ENCODE measurements at places on chromosomes 16 and 17.
A peak's percentile ranks its signal among the peaks of the same experiment; 100 is the strongest.

DNA sequence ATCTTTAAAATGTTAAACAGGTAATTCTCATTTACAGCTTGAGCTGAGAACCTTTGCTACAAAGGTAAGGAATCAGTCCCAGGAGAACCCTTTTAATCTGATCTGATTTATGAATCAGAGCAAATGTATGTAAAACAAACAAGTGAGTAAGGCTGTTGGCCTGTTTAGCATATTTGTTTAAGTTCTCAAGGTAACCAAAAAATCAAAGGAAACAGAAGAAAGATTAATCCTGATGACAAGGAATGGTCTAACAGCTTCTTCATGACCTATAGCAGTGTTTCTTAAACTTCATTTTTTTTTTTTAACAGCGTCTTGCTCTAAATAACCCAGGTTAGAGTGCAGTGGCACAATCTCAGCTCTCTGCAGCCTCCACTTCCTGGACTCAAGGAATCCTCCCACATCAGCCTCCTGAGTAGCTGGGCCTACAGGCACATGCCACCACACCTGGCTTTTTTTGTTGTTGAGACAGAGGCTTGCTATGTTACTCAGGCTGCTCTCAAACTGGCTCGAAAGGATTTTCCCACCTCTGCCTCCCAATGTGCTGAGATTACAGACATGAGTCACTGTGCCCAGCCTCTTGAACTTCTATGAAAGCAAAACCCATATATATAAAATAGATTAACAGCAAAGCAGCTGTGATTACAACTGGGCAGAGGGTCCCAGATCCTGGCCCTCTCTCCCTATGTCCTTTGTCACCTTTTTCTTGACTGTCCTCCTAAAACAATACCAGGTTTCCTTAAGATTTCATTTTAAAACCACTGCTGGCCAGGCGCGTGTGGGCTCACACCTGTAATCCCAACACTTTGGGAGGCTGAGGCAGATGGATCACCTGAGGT lies 5.1 kb upstream of the JPT1 start:
- no peak for DNase-seq

- DNase-seq: no peak
Observed at GRCh38 chr17:17526369-17526768, 30.2 kb upstream of the RASD1 start.

DNA sequence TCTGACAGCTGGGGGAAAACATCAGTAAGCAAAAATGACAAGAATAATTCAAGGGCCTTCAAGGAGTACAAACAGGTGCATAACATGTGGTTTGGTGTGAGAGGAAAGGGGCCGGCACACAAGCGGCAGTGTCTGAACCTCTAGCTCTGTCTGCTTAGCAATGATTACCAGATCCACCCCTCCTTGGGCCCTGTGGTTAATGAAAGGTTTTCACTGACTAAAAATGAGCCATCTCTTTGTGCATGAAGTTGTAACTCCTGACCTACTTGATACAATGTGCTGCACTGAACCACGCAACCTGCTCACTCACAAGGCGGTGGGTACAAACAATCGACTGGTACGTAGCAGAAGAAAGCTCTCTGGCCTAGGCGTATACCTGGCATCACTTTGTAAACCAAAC lies 15.1 kb downstream of the FAM117A start:
- peak; percentile 18 for DNase-seq

DNA sequence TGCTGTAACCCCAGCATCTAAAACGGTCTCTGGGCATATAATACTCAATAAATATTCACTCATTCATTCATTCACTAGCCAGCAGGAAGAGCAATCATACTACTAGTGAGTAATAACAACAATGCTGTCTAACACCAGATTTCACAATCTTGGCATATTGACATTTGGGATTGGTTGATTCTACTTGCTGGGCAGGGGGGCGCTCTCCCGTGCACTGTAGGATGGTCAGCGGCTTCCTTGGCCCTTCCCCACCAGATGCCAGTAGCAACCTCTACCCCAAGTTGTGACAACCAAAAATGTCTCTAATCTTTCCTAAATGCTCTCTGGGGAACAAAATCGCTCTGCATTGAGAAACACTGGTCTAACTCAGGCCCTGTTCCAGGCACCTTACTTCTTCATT lies 20.7 kb downstream of the WFDC1 start:
- DNase-seq: no peak

- DNase-seq: no peak
Observed at GRCh38 chr17:80501741-80502577, 25.6 kb upstream of the NPTX1 start.

GRCh38 chr16:51573191-51573590 lies 422.1 kb upstream of the SALL1 start:
- DNase-seq: no peak

DNA sequence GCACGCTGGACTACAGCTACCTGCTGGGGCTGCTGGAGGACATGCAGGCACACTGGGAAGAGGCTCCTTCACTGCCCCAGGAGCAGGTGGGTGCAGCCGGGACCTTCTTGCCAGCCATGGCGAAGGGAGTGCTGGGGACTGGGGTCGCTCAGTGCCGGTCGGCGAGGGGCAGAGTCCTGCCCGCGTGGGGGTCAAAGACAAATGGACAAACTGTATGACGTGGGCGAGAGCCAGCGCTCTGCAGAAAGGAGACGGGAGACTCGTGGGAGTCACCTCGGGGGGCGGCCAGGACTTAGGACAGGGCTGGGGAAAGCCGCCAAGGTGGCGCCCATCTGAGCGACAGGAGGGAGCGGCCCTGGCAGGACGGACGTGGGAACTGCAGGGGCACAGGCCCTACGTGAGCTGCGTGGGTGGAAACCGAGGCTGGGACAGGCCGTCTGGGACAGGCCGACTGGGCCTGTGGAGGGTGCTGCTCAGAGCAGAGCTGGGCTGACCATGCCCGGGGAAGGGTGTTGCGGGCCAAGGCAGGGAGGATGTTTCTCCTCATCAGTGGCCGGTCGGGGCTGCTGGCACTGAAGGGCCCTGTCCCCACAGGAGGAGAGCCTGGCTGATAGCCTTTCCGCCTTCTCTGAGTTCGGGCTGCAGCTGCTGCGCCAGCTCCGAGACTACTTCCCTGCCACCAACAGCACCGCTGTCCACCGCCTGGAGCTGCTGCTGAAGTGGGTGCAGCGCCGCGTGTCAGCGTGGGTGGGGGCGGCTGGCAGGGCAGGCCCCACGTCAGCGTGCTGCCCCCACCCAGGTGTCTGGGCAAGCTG lies 8.0 kb downstream of the TSR3 start:
- DNase-seq: no peak

DNA sequence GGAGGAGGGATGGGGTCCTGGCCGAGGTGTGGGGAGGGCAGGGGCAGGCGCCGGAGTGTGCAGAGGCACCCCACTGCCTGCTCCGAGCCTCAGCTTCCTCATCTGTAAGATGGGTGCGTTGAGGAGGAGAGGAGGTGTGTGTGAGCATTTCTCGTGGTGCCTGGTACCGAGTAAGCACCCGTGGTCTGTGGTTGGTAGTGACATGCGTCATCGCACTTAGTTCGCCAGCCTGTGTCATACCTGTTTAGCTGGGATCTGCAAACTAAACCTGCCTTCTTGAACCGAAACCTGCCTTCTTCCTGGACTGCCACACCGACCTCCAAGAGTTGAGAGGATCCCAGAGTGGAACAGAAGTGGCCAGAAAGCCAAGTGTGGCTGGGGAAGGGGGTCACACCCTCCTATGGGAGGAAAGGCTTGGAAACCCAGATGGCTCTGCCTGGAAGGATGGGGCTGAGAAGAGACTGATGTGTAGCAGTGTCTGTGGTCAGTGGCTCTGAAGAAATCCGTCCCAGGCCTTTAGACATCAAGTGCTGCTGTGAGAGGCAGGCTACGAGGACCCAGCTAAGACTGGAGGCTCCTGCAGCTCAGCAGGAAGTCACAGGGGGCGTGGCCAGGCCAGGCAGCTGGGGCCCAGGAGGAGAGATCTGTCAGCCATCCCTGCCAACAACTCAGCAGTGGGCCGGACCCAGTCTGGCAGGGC lies 162.6 kb upstream of the PLCG2 start:
- peak; percentile 47 for DNase-seq

DNA sequence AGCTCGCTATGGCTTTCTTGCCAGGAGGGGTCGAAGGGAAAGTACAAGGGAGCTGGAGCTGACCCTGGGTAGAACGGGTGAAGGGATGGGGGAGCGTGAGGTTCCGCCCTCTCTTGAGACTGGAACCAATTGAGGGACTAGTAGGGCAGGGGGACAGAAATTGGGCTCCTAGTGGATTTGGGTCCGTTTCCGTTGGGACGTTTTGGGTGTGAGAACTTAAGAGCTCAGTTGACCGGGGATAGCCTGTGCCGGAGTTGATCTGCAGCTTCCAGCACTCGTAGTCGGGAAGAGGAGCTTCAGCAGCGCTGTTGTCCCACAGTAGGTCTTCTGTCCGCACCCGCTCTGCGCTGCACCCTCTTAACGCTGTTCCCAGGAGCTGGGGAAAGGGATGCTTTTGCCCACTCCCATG lies 481 bp downstream of the CNTROB start:
- DNase-seq: no peak

DNA sequence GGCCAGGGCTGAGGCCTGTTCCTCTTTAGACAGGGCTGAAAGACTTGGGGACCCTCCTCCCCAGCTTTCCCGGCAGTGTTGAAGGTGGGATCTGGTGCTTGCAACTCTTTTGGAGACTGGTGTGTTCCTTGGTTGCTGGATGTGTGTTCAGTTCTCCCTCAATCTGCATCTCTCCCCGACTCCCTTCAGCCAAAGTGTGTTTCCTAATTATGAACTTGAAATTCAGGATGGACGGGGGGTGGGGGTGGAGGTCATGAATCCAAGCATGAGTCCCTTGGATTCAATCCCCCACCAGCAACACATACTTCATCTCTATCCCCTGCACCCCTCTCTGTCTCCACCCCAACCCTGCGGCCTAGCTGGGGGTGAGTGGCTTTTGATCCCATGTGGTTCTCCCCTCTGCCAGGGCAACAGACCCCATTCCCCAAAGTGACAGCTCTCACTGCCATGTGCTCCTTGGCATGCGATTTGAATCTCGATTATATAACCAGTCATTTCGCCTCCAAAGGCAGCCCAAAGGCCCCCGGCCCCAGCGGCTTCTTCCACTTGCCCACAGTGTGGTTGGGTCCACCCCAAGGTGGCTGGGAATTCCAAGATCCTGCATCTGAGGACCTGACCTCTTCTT lies 1.3 kb downstream of the ARHGAP23 start:
- no peak for DNase-seq

DNA sequence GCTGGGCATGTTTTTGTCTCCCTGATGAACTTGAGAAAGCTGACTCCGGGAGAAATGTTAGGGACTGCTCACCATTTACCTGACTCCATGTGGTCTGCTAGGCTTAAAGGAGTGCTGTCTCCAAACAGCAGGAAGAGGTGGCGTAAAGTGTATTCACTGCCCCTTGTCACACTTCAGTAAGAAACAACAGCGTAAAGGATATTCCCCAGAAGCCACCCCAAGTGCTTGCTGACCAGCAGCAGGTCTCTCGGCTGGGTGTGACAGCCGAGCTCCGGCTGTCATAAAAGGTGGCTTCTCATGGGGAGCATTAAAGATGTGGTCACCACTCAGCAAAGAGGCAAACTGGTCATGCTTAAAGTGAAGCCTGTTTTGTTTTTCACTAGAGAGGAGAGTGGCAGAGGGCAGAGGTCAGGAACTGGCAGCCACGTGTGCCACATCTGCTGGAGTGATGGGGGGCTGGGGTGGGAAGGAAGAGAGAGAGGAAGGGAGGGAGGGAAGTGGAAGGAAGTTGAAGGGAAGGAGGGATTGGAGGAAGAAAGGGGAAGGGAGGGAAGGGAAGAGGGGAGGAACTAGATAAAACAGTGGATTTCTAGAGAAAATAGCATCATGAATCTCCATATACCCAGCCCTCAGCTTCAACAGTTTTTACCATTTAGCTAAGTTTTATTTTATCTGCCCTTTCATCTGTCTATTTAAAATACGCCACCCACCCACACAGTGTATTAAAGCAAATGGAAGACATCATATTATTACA lies 119.3 kb downstream of the CLEC16A start:
- no peak for DNase-seq

DNA sequence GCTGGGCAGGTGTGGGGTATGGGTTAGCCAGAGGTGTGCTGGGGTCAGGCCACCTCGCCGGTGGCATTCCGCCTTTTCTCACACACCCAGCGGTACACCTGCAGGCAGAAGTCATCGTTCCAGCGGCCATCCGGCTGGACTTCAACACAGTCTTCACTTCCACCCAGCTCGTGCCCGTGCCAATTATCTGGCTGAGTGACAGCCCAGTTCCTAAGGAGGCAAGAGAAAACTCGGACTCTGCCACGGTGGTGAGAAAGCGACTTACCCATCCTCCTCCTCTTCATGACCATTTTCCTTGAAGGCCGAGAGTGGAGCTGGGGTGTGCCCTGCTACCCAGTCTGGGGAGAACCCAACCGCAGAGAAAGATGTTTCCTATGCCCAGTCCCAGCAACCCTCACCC lies 13.1 kb downstream of the ASGR2 start:
- no peak for DNase-seq

- no peak for DNase-seq
Observed at GRCh38 chr17:42463976-42464400, 5.3 kb downstream of the ATP6V0A1 start.

DNA sequence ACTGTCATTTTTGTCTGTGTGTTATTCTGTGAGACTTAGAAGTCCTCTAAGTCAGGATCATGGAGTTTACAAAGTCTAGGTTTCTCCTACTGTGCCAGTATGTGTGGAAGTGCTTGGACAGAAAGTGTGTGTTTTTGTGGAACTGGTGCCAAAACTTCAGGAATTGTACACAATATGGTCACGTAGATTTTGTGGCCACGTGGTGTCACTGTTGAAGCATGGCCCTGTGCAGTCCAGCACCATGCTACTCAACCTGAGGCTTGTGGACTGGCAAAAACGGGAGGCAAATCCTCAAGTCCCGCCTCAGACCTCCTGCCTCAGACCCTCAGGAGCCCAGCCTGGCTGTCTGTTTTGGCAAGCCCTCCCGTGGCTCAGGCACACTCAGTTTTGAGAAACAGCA lies 16.7 kb upstream of the ALKBH5 start:
- no peak for DNase-seq

GRCh38 chr16:90005956-90006663 lies 13.1 kb downstream of the DBNDD1 start:
- no peak for DNase-seq

DNA sequence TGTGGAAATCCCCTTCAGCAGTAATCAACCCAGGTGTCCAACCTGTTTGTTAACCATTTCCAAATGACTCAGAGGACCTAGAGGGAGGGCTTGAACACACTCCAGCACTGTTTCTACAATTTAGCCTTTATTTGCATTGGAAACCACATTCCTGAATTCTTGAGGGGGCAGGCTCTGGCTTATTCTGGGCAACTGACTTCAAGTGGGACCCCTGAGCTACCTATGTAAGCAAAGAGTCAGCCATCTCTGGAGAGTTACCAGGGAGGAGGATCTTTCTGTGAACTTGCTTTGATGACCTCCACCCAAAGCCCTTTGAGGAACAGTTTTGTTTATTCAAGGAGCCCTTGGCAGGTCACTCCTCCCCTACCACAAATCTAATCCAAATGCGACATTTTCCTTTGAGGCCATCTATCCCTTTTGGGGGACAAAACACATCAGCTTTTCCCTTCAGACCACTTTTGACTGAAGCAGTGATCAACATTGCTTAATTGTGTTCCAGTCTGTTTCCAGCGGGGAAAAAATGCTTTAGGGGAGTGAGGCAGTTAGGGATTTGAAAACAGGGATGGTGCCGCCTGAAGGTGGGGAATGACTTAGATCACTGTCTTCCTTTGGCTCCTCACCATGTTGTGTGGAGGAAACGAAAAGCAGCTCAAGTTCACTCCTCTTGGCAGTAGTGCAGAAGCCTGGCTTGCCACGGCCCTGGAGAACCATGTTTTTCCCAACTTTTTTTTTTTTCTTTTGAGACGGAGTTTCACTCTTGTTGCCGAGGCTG lies 46.2 kb downstream of the TUBD1 start:
- DNase-seq: no peak

Measured in stimulated activated CD8-positive, alpha-beta memory T cell treated with anti-CD3 and anti-CD28 coated beads, Interleukin-7, amount 100 ng/mL, for 1 hour (primary cell).